Fibroblast of pulmonary artery (primary cell): ENCODE measurements at places on chromosomes 5 and 9.

GRCh38 chr5:150122536-150123481, 32.8 kb downstream of the PDGFRB start:
- no peak for DNase-seq

DNA sequence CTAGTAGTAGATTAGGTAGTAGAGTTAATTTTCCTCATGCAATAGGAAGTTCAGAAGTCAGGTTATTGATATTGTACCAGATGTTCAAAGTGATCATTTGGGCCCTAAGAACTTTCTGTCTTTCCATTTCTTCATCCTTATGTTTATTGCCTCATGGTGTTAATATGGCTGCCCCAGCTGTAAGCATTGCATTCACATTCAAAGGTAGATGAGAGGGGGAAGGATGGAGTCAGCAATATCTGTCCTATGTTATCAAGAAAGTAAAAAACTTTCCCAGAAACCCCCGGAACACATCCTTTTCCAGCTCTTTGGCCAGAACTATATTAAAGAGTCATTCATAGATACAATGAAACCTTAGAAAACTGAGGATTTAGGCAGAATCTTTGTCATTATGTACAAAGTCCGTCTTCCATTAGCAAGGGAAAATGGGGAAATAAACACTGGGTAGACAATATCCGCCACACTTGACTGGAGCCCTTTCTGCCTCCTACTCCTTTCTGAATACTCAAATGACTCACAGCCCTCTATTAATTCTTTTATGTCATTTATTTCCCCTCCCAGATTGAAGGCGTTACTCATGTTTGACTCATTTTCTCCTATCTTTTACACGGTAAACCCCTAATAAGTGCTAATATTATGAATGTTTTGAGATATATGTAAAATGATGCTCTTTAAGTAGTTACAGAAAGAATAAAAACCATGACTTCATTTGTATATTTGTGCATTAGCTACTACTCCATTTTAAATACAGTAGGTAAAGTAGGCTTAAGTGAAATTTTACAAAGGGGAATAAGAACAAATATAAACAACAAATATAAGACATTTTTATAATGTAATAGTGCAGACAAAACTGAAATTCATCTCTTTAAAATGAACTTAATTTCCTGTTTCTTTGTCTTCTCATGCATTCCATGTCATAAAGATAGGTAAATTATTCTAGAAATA, 127.6 kb downstream of the SLF1 start:
- peak; percentile 40 for DNase-seq

GRCh38 chr5:91343916-91344315, 39.2 kb downstream of the ARRDC3 start:
- DNase-seq = no peak

DNA sequence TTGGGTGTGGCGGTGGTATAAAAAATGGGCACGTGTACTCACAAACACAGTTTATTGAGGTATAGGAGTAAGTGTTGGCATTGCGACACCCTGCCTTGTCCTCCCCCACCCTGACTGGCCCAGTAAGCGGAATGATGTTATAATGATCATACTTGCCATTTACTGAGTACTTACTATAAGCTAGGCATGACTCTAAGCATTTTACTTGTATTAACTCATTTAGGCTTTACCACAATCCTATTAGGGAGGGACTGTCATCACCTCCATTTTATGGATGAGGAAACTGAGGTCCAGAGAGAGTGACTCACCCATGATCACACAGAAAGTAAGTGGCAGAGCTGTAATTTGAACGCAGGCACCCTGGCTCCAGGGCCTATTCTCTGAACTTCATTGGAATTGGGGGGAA, 2.3 kb downstream of the SMIM3 start:
- peak; percentile 47 for DNase-seq

GRCh38 chr5:68494771-68495170, 279.2 kb downstream of the PIK3R1 start:
- no peak for DNase-seq

DNA sequence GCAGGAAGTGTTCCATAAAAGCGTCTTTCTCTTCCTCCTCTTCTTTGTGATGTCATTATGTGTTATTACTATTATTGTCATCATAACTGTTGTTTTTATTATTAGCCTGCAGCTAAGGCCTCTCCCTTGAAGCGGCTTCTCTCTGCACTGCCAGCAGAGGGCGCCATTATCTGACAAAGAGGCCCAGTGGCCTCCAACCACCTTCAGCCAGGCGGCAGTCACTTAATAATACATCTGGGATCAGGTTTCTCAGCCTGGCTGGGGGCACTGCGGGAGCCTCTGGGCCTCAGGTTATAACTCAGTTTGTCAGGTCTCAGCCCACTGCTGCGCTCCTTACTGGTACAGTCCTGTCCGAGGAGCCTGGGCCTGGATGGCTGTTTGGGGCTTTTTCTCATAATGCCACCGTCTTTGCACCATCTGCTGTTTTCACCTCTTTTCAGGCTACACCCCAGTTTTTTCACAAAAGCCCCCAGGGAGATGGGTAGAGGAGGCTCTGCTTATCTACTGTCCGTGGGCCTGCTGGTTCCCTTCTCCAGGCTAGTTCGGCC, 281.9 kb downstream of the NSG2 start:
- DNase-seq = peak; percentile 83

DNA sequence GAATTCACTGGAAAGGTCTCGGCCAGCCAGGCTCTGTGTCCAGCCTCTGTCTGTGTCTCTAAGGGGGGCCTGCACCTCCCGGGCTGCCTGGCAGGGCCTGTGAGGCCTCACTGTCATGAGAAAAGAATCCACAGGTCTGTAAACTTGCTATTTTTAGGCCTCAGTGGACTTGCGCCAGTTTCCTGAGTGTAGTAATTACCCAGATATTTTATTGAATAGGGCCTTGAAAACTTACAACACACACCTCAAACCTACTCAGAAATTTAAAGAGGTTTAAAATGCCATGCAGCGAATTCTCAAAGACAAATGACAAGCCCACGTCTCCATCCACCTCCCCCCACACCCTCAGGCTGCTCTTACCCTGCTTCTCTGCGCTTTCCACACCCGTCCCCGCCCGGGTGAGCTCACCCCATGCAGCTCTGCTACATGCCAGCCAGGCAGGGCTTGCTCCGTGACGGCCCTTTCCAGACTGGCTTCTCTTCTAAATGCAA, 8.8 kb upstream of the TENT4A start:
- DNase-seq = peak; percentile 88

DNA sequence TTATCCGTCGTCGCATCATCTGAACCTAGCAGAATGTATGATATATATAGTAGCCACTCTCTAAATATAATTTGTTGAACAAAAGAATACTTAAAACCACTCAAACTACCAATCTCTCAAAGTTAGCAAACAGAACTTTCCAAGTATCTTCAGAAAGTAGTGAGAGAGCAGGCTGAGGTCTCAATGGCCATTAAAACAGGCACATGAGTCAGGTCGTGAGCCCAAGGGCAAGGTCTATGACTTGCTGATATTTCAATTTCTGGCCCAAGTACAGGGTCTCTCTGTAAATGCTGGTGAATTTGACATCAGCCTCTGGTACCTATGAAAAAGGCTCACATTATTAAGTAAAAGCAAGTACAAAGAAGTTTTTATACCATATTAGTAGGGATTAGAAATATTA, 95.1 kb downstream of the GPR21 start:
- no peak for DNase-seq

- DNase-seq = peak; percentile 68
These were observed 101.3 kb downstream of the FBN2 start for GRCh38 chr5:128436749-128437188.

- DNase-seq = peak; percentile 25
These were observed 24.9 kb downstream of the RNF130 start for GRCh38 chr5:180046656-180047055.

DNA sequence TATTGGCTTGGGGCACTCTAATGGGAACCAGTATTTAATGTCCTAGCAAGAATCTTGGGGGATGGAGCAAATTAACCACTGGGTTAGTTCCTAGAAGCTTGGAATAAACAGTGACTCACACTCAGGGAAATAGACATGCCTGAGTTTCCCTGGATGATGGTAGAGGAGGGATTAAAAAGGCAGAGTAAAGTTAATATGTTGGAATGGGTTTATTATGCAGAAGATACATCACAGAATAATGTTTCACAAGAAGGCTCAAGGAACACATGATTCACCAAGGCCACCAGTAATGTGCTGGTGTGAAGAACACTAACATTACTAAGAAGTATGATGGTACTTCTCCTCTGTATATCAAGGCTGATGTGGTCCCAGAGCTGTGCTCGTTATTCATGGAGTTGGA, 752.9 kb upstream of the SEMA6A start:
- no peak for DNase-seq

DNA sequence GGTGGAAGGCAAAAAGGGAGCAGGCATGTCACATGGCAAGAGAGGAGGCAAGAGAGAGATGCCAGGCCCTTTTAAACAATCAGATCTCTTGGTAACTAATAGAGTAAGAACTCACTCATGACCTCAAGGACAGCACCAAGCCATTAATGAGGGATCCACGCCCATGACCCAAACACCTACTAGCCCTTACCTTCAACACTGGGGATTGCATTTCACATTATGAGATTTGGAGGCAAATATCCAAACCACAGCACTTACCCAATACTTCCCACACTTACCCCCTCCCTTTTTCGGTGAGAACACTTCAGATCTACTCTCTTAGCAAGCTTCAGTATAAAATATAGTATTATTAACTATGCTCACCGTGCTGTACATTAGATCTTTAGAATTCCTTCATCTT, 41.9 kb downstream of the ZNF354A start:
- DNase-seq = no peak

GRCh38 chr9:13109781-13110180, 169.7 kb downstream of the MPDZ start:
- DNase-seq = no peak

GRCh38 chr9:21804331-21804730, 1.9 kb downstream of the MTAP start:
- no peak for DNase-seq

- DNase-seq = peak; percentile 44
These were observed at the start of gene NRG2 for GRCh38 chr5:140042643-140043507. NRG2 (minus strand) TSS chr5:140043299.

GRCh38 chr5:138503487-138504270, 38.4 kb downstream of the EGR1 start:
- DNase-seq = peak; percentile 81

DNA sequence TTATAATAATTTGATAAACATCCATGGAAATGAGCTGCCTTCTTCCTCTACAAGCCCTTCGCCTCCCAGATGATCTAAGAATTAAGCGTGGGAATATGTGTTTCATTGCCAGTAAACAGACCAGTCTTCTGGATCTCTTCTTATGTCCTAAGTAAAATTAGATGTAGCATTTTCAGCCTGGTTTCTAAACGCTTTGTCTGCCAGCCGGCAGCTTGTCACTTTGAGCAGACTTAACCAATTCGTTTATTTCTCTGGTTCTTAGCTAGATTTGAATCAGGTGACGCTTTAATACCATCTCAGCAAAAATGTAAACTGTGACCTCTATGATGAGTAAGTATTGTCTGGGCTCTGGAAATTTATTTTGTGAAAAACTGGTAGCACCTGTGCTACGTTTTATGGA, 380.6 kb upstream of the NUDT12 start:
- no peak for DNase-seq

- no peak for DNase-seq
These were observed 47.0 kb downstream of the OLFM1 start for GRCh38 chr9:135134268-135135022.

DNA sequence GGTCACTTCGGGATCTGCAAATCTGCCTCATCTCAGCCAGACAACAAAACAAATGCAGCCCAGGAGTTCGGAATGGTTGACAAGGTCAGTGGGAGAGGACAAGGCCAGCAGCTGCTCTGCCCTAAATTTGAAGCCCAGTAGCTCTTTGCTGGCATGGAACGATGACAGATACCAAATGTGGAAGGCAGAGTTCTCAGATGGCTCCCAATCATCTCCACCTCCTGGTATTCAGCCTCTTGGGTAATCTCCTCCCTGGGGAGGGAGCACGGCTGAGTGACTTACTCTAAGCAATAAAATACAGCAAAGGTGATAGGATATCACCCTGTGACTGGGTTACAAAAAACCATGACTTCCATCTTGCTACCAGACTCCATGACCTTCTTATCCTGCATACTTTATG, 172.8 kb downstream of the ENTREP1 start:
- DNase-seq = no peak

GRCh38 chr9:10148796-10149195, 464.0 kb downstream of the PTPRD start:
- no peak for DNase-seq

GRCh38 chr5:129077433-129078075, 17.0 kb upstream of the ISOC1 start:
- no peak for DNase-seq

DNA sequence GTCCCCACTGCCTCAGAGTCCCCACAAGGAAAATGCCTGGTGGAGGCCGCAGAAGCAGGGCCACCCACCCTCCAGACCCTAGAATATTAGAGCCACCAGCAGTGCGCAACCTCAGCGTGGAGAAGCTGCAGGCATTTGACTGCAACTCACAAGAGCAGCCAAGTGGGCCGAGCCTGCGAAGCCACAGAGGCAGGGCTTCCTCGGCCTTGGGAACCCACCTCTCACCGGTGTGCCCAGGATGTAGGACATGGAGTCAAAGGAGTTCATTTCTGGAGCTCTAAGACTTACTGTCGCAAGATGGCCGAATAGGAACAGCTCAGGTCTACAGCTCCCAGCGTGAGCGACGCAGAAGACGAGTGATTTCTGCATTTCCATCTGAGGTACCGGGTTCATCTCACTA, 397.9 kb upstream of the PIK3R1 start:
- DNase-seq = no peak

- no peak for DNase-seq
These were observed 14.9 kb upstream of the GABRG2 start for GRCh38 chr5:162052676-162053075.

- DNase-seq = peak; percentile 39
These were observed 576 bp downstream of the KIAA1958 start for GRCh38 chr9:112487008-112487798.

- DNase-seq = no peak
These were observed 409.4 kb downstream of the DMRTA1 start for GRCh38 chr9:22855980-22856379.

DNA sequence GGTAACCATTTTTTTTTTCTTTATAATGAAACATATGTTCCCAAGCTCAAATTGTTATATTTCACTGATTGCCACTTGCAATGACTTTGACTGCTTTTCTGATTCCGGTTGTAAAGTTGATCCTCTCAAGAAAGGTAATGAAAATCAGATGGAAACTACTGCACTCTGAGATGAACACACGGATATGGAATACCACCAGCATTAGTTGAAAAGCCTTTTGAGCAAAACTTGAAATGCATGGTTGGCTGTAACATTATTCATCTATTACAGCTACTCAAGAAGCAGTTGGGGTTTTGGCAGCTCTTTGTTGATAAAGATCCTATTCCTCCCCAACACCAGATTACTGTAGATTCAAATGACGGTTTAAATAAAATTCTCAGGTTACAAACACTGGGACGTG, 591.6 kb upstream of the DMAC1 start:
- no peak for DNase-seq

- no peak for DNase-seq
These were observed 54.5 kb downstream of the EFNA5 start for GRCh38 chr5:107616213-107616612.
